Inflammatory macrophage treated with lipopolysaccharide for 1 hour (primary cell): ENCODE measurements at places on chromosomes 7 and 10.

DNA sequence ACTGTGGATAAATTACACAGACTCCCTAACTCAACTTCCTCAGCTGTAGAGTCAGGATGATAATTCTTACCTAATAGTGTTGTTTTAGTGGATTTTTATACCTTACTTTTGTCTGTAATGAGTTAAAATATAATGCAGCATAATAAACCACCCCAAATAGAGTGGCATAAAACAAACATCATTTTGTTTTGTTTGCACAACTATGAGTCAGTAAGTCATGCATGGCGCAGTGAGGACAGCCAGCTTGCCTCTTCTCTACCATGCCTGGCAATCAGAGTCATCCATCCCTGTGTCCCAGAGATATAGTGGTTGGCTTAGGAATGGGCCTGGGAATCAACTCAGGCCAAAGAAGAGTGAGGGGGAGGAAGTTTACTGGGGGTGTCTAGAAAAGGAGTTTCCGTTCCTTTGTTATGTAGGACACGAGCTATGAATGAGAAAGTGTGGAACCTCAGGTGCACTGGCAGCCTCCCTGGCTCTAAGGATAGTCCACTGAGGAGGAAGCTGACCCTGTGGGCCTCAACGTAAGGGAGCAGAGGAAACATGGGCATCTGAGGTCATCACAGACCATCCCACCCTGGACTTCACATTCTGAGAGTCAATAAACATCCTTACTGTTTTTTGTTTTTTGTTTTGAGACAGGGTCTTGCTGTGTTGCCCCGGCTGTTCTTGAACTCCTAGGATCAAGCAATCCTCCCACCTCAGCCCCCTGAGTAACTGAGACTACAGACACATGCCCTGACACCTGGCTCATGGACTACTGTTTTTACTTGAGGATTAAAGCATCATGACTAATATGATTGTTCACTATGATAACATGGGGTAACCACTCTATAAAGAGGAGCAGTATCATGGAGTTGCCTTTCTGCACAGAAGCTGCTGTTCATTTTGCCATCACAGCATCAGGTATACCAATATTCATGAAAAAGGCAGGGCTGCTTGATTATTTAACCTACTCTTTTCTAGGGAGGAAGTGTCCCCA is 21.0 kb upstream of the GRB10 start:
- no peak for DNase-seq

GRCh38 chr7:22879280-22879679 is 56.6 kb upstream of the TOMM7 start:
- no peak for DNase-seq

DNA sequence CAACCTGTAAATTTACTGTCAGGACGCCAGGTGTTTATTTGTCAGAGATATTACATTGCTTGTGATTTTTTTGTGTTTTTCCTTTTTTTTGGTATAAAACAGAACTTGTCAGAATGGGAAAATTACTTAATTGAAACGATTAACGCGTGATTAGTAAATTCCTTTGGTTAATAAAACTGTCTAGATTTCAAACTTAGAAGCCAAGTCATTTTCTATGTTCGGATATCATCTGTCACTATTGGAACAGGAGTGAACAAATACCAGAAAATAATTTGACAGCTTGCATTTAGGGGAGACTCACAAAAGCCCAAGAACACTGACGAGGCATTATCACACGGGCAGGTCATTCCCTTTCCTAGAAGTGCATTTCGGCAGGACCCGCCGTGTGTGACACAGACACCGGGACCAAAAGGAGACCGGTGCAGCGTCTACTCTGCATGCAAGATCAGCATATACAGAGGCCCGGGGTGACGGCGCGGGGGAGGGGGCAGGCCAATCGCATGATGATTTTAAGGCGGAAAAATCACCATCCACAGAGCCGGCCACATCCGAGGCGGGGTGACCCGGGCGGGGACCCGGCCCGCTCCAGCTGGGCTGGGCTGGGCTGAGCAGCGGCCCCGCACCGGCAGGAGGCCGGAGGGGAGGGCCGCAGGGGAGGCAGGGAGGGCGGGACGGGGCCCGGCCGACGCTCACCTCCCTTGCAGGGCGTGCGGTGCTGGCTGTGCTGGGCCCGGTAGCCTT is 841 bp downstream of the GLUD1 start:
- DNase-seq, result peak; percentile 41

GRCh38 chr10:108862676-108863350 is 1060.5 kb downstream of the XPNPEP1 start:
- DNase-seq, result no peak

GRCh38 chr7:141460781-141461715 is 90.2 kb upstream of the AGK start:
- DNase-seq, result no peak

DNA sequence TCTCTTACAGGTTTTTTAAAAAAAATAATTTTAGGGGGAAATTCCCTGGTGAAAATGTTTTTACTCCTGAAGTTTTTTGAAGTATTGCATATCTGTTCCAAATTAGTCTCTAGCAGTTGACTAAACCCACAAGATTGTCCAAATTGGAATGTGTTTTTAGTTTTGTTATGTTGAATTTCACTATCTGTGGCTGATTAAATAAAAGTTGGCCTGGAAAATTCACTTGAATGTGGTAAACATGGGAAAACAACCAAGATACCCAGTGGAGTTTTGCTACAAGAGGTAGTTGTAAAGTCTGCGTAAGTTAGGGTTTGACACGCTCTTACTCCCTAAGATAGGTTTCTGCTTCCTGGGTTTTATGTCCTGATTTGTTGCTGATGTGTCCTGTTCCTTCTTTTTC is 3.3 kb downstream of the TSGA13 start:
- no peak for DNase-seq

DNA sequence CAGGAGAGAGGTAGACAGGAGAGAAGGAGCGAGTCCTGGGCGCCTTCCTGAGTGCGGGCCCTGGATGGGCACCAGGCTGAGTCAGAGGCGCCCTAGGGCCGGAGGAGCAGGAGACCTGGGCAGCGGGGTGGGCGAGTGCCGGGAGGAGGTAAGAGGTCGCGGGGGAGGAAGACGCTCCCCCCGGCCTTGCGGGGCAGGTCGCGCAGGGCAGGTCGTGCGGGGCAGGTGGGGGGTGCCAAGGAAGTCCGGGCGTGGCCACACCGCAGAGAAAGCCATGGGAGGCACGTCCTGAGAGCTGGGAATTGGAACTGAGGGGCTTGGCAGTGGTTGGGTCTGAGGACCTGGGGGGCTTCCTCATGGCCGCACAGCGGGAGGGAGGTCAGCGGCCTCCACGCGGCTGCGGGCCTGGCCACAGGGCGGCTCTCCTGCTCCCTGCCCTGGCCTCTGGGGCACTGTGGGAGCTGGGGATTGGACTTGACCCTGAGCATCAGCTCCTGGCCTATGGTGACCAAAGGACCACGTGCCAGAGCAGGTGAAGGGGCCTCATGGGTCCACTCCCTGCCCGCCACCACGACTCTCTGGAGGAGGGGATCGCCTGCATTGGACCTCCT is 935 bp downstream of the MMP21 start:
- no peak for DNase-seq

GRCh38 chr7:131007439-131008330 is 273.7 kb upstream of the KLF14 start:
- DNase-seq, result peak; percentile 76

DNA sequence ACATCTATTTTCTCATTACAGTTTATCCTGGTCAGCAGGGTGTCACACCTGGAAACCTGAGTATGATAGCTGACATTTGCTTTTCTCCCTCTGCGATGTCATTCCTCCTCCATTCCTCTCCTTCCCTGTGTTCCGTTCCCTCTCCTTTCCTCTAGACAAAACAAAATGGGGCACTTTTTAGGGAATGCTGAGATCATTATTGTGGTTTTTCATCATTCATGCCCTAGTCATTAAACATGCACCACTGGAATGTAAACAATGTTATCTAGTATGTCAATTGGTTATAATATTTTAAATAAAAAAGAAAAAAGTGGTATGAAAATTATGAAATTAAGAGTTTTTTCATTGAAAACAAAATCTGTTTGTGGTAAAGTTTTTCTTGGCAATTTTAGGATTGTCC is 132.6 kb downstream of the MAPK8 start:
- no peak for DNase-seq

DNA sequence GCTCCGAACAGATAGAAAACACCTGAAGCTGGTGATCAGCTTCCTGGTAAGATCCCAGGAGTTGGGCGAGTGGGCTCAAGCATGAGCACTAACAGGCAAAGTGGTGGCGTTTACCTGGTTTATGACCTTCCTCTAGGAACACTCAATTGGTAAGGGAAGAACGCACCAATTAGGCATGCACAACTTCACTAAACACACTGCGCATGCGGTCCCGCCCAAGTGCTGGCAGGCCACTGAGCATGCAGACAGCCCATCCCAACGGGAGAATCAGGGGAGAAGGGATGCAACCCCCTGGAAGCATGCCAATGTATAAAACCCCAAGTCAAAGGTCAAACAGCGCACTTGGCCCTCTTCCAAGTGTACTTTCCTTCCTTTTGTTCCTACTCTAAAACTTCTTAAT is 70.4 kb downstream of the LYZL2 start:
- DNase-seq, result no peak

GRCh38 chr7:46830-47140 is 145.6 kb upstream of the FAM20C start:
- DNase-seq, result no peak

GRCh38 chr7:106277976-106278375 is 6.8 kb downstream of the NAMPT start:
- DNase-seq, result no peak

- DNase-seq, result no peak
Measured at GRCh38 chr10:37535459-37536246, 321.8 kb downstream of the ZNF248 start.

GRCh38 chr7:111528331-111528730 is 34.0 kb downstream of the IMMP2L start:
- no peak for DNase-seq

DNA sequence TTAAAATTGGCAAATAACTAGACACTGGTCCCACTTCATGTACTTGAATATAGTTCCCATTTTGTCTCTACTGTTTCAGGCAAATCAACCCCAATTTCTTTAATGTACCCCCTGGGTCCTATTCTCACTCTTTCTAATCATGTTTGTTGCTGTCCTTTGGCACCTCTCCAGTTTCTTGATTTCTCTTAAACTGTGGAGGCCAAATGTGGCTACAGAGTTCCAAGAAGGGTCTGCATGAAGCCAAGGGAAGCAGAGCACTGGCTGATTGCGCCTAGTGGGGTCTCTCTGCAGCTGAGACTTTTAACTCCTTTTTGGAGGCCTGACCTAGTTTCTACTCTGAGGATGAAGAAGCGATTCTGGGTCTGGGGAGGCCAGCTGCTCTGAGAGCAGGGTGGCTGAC is 6.7 kb upstream of the ADAM12 start:
- no peak for DNase-seq

DNA sequence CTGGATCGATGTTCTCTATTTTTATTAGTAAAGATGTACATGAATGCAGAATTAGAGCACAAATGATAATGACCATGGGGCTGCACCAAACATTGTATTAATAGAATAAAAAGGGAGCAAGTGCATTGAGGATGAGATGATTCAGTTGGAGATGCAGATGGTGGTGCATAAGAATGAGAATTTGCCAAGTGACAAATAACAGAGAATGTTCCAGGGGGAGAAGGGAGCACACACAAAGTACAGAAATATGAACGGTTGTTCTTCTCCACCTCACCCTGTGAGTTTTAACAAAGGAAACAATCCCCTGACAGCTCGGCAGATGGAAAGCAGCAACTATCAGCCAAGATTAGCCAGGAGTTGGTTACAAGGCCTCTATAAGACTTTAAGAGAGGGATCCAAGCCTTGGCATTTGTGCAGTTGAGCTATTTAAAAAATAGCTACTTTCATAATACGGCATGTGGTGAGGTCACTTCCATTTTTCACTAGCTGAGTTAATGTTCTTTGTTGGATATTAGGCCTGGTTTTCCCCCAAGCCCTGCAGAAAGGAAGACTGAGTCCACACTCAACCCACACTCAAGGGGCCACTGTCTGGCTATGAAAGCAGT is 462.5 kb downstream of the TNS3 start:
- no peak for DNase-seq

- DNase-seq, result no peak
Measured at GRCh38 chr10:1698185-1698584, 39.1 kb downstream of the ADARB2 start.

DNA sequence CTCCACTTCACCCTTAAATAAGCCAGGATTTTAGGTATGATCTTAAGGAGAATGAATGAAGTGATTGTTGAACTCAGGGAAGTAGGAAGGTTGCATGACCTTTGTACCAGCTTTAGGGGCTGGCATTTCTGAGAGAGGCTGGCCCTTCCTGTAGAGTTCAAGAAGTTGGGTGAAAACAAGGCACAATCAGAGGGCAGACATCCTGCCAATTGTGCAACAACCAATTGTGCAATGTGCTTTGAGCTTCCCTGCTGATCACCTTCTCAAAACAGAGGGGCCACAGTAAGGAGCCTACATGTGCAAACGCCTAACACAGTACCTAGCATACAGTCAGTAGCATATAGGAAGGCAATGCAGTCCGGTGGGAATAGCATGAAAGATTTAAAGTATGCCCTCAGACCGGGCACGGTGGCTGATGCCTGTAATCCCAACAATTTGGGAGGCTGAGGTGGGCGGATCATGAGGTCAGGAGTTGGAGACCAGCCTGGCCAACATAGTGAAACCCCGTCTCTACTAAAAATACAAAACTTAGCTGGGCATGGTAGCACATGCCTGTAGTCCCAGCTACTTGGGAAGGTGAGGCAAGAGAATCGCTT is 5.4 kb downstream of the CPVL start:
- DNase-seq, result peak; percentile 42

DNA sequence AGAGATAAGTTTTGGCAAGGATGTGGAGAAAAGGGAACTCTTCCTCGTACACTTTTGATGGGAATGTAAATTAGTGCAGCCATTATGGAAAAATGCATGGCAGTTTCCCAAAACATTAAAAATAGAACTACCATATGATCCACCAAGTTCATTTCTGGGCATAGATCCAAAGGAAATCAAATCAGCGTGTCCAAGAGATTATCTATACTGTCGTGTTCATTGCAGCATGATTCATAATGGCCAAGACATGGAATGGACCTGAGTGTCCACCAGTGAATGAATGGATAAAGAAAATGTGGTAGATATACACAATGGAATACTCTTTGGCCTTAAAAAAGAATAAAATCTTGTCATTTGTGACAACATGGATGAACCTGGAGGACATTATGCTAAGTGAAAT is 70.3 kb upstream of the RSU1 start:
- no peak for DNase-seq

GRCh38 chr10:42977032-42977416 is 99.8 kb upstream of the RET start:
- DNase-seq, result no peak
